Activated CD8-positive, alpha-beta T cell treated with anti-CD3 and anti-CD28 coated beads, Interleukin-2, amount 10 ng/mL, durations not matched to agents 7 days and 5 days (primary cell): ENCODE measurements at places on chromosomes 6 and 20. TPM values are rescaled to one million over a fixed set of nuclear protein-coding genes. Genes with fewer than 3 reads are reported as not detected.
A peak's percentile ranks its signal among the peaks of the same experiment; 100 is the strongest.

TNXB gene
- total RNA-seq, result 3.4 TPM

LRRC1 gene
- total RNA-seq, result 3.6 TPM

SLC32A1 gene
- not detected for total RNA-seq

DNA sequence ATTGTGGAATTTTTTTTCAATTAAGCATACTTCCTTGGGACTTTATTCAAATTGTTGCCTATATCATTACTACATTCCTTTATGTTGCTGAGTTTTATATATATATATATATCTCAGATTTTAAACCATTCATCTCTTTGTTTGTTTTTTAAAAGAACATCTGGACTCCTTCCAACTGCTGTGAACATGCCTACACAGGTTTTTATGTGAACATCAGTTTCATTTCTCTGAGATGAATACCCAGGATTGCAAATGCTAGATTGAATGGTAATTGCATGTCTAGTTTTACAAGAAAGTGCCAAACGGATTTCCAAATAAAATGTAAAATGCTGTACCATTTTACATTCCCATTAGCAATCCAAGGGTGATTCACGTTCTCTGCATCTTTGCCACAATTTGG, 1289.3 kb downstream of the HACE1 start:
- no peak overlapping the region for H3K4me3 ChIP-seq
- no peak overlapping the region for H3K27ac ChIP-seq
- H3K36me3 ChIP-seq, result no peaks in the 10 kb centered on the region
- H3K4me1 ChIP-seq, result no peaks in the 10 kb centered on the region
- no peak for DNase-seq

GRCh38 chr6:170456334-170456733, 96.8 kb downstream of the PSMB1 start:
- peaks cover 31% of the 10 kb centered on the region for H3K4me1 ChIP-seq

- H3K36me3 ChIP-seq, result no peaks in the 10 kb centered on the region
- H3K4me3 ChIP-seq, result no peak overlapping the region
- H3K27ac ChIP-seq, result no peak overlapping the region
- no peak for DNase-seq
These were observed 507.5 kb upstream of the SULF2 start for GRCh38 chr20:48292806-48293205.

GRCh38 chr20:22775671-22776139, 191.3 kb upstream of the FOXA2 start:
- H3K4me1 ChIP-seq, result no peaks in the 10 kb centered on the region
- DNase-seq, result no peak
- H3K36me3 ChIP-seq, result no peaks in the 10 kb centered on the region
- H3K27me3 ChIP-seq, result no peaks in the 10 kb centered on the region
- no peak overlapping the region for H3K4me3 ChIP-seq

GRCh38 chr6:73704260-73704659, 8.3 kb downstream of the CD109 start:
- DNase-seq, result no peak
- no peaks in the 10 kb centered on the region for H3K27me3 ChIP-seq
- peaks cover 10% of the 10 kb centered on the region for H3K36me3 ChIP-seq
- no peaks in the 10 kb centered on the region for H3K4me1 ChIP-seq

DNA sequence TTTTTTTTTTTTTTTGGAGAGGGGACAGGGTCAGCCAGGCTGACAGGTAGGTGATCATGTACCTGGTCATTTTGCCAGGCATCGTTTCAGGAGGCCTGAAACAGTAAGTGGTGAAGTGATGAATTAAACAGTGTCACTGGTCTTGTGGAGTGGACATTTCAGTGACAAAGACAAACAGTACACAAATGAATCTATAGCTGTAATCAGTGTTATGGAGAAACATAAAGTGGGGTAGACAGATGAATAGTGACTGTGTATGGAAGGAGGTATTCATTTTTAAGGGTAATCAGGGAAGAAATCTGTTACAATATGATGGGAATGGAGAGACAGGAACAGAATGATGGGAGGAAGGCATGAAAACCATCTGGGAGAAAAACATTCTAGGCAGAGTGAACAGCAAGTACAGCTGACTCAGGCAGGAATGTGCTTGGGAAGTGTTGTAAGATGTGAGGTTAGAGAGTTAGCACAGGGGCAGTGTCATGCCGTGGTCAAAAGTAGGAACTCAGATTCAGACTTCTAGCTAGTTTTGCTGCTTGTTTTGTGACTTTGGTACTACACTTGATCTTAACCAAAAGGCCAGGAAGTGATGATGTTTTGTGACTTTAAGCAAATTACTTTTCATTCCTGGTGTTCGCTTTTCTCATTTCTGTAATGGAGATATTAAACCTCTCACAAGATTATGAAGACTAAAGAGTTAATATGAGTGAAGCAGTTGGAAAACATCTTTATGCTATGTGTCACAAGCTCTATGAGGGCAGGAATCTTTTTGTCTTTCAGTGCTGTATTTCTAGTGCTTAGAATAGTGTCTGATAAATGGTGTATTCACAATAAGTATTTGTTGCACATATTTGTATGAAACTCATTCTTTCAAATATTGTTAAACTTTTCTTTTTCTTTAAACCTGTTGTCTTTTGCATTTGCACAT, 43.4 kb downstream of the QKI start:
- no peak for DNase-seq
- H3K27me3 ChIP-seq, result no peaks in the 10 kb centered on the region
- no peak overlapping the region for H3K4me3 ChIP-seq
- peaks cover 40% of the 10 kb centered on the region for H3K4me1 ChIP-seq
- peaks cover 35% of the 10 kb centered on the region for H3K36me3 ChIP-seq
- peak overlapping the region; percentile 60 for H3K27ac ChIP-seq

GRCh38 chr20:53901497-53902096, 168.8 kb downstream of the BCAS1 start:
- H3K27me3 ChIP-seq, result no peaks in the 10 kb centered on the region
- peaks cover 69% of the 10 kb centered on the region for H3K4me1 ChIP-seq
- DNase-seq, result no peak
- H3K36me3 ChIP-seq, result peaks cover 6% of the 10 kb centered on the region
- no peak overlapping the region for H3K4me3 ChIP-seq

GRCh38 chr20:44206132-44206531, 4.4 kb downstream of the OSER1 start:
- no peak overlapping the region for H3K4me3 ChIP-seq
- no peaks in the 10 kb centered on the region for H3K27me3 ChIP-seq
- peaks cover 37% of the 10 kb centered on the region for H3K4me1 ChIP-seq
- peaks cover 33% of the 10 kb centered on the region for H3K36me3 ChIP-seq
